Smooth muscle cell of the pulmonary artery (primary cell): ENCODE measurements at places on chromosomes 1 and 21. TPM values are rescaled to one million over a fixed set of nuclear protein-coding genes. Genes with fewer than 3 reads are reported as not detected.

Gene FLG2
- not detected in 2 replicates for total RNA-seq

Gene CSRP1
- total RNA-seq: 424 and 452 TPM in 2 replicates

Gene OPRD1
- total RNA-seq: under 0.01 and 0.13 TPM in 2 replicates

Gene GBP5
- 0.07 TPM in 1 of 2 replicates, not detected in the other for total RNA-seq

Gene LCE1C
- not detected in 2 replicates for total RNA-seq

Gene SLC19A1
- 4.6 and 13.4 TPM in 2 replicates for total RNA-seq

Gene ILDR2
- total RNA-seq: 0.13 TPM in 1 of 2 replicates, not detected in the other

Gene FAM167B
- 0.98 and 2.3 TPM in 2 replicates for total RNA-seq

Gene USP21
- 12.3 and 13.6 TPM in 2 replicates for total RNA-seq

Gene SLC25A44
- total RNA-seq: 11.2 and 11.3 TPM in 2 replicates

Gene MIER1
- total RNA-seq: 23.7 and 29.7 TPM in 2 replicates

Gene TFF2
- total RNA-seq: not detected in 2 replicates

Gene DMBX1
- not detected in 2 replicates for total RNA-seq

Gene RRP1
- 14.0 and 24.6 TPM in 2 replicates for total RNA-seq

Gene MMP23B
- total RNA-seq: 3.8 and 8.2 TPM in 2 replicates

Gene TCHH
- 0.03 TPM in 1 of 2 replicates, not detected in the other for total RNA-seq

Gene OR2T29
- total RNA-seq: not detected in 2 replicates
